ENCODE measurements at places on chromosomes 13 and 19. TPM values are rescaled to one million over a fixed set of nuclear protein-coding genes. Genes with fewer than 3 reads are reported as not detected.

The TGDS gene
- 7.0 TPM for total RNA-seq

The COL5A3 gene
- 1.2 TPM for total RNA-seq

The ZNF497 gene
- 5.9 TPM for total RNA-seq

The UFM1 gene
- 247 TPM for total RNA-seq

DNA sequence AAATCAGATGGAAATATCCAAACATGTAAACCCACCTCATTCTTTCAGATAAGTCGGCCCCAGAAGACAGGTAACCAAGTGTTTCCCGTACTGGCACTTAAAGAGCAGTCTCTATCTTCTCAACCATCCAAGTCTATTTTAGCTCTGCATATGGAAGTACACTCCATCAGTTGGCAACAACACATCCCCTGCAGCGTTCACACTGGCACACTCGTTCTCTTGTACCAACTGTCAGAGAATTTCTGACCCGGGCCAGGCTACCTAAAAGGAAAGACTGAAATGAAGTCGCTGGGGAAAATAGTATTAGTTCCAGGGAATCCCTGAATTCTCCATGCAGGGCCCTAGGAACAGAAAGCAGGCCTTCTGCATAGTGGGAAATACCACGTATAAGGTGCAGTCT, 109.3 kb downstream of the RXFP2 start:
- DNase-seq: no peak

DNA sequence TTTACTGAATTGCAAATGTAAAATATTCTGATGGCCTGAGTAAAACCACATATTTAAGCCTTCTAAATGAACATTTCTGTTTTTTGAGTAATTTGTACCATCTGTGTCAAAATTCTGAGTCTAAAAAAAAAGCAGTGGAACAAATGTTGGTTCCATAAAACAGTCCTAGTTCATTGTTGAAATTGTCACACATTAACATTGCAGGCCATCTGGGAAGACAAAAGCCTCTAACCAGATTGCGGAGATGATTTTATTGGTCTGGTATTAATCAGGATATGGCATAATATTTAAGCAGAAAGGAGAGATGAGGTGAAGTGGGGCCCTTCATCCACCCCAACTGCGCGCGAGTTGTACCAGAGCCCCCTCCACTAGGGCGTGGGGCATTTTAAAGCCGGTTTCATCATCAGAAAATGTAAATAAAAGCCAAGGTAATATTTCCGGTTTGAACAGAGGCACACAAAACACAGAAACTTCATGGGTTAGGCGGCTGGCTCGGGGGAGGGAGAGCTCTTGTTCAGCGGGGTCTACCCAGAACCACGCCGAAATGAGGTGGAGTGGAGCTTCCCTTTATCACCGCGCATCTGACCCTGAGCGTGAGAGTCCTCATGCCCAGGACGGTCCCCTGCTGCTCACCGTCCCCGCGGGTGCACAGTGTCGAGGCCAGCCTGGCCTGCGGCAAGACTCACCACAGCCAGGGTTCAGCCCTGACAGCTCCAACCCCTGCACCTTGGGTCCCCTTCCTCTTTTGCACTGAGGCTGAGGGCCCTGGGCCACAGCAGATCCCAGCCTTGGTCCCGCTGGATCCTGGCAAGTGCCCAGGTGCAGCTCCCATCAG, 169.2 kb downstream of the URI1 start:
- no peak for DNase-seq
